ENCODE measurements at places on chromosomes 3 and 15.

DNA sequence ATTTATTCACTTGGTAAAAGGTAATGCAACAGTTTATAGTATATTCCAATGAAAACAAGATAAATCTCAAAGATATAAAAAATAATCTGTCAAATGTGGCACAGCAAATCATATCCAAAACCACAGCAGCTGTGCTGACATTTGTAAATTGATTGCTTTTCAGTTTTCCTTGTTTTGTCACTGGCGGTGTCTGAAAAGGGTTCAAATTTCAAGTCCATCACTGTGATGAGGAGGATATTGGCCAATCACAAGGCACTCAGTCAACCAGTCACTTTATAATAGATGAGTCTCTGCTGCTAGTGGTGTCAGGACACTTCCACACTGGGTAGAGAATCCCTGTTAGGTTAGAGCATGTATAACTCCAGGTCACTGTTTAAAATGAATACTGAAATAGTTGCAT, 154.8 kb downstream of the SLC9A9 start:
- no peaks in the 10 kb centered on the region for H3K4me1 ChIP-seq
- DNase-seq: no peak
- H3K4me3 ChIP-seq: no peak overlapping the region
- no peak overlapping the region for H3K27ac ChIP-seq

DNA sequence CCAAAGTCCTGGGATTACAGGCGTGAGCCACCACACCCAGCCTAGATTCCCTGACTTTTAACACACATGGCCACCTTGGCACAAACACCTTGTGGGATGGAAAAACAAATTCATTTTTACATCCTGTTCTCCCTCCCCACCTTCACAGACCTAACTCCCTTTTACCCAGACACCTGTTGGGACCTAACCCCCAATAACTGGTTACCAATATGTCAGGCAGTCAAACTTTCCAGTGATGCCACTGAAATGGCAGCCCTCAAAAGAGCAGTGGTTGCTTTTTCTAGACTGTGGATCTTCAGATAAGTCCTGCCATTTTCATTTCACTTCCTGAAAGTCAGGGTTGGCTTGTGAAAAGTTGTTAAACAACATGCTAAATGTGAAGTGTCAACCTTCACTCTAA, 34.9 kb downstream of the SIN3A start:
- peaks cover 16% of the 10 kb centered on the region for H3K36me3 ChIP-seq
- H3K4me1 ChIP-seq: no peaks in the 10 kb centered on the region
- no peak for DNase-seq
- no peaks in the 10 kb centered on the region for H3K27me3 ChIP-seq
- no peak overlapping the region for H3K27ac ChIP-seq
- no peak overlapping the region for H3K4me3 ChIP-seq

- no peak overlapping the region for H3K4me3 ChIP-seq
- no peaks in the 10 kb centered on the region for H3K36me3 ChIP-seq
- no peak overlapping the region for H3K27ac ChIP-seq
- no peaks in the 10 kb centered on the region for H3K4me1 ChIP-seq
- DNase-seq: no peak
These were observed 598.4 kb upstream of the ZNF717 start for GRCh38 chr3:76383781-76384180.

DNA sequence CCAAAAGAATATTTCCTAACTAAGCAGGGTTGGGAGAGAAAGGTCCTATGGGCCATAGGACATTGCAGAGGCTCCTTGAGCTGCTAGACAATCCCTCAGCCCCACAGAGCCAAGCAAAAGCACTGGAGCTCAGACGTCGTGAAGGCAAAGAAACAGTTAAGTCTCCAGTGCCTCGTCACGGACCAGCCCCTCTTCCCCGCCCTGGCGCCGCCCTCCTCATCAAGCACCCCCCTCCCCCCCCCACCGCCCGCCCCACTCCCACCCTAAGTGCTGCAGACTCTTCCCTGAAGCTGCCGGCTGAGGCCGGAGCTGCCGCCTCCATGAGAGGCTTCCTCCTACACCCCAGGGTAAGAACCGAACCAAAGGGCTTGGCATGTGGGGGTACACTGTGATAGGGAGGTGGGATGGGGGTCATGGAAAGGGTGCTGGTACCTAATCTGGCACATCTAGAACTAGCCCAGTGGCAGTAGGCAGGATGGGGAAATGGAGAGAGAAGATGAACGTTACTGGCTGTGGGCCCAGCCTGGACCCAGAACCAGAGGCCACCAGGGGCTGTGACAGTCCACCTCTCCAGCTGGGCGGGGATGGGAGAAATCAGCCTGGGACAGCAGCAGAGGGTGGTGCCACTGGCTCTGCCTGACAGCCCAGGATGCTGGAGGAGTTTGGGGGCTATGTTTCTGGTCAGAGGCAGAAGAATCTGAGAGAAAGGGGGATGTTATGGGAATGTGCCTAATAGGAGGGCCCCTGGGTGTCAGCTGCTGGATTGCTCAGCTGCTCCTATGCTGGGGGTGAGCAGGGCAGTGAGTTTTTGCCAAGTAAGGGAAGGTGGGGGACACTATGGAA, at the start of gene MAP1A:
Gene MAP1A, plus strand, starts transcription at position 255 of the 843 bp plus-strand sequence. CDS start 3,866 bp downstream, outside the sequence.
- H3K27ac ChIP-seq: peak within 1 kb of the TSS; percentile 90
- H3K27me3 ChIP-seq: no peaks in the 10 kb centered on the region
- DNase-seq: peak; percentile 45
- peak within 1 kb of the TSS; percentile 92 for H3K4me3 ChIP-seq

- H3K27ac ChIP-seq: no peak overlapping the region
- DNase-seq: no peak
- no peak overlapping the region for H3K4me3 ChIP-seq
- H3K4me1 ChIP-seq: no peaks in the 10 kb centered on the region
- H3K27me3 ChIP-seq: peaks cover 36% of the 10 kb centered on the region
- H3K36me3 ChIP-seq: no peaks in the 10 kb centered on the region
These were observed 5.7 kb downstream of the MYZAP start for GRCh38 chr15:57597431-57597830.

All from neural crest cell (in vitro differentiated cells).